ENCODE measurements at places on chromosomes 1 and 21.

- no peak for DNase-seq
These were observed 9.5 kb upstream of the EXOSC10 start for GRCh38 chr1:11109047-11109760.

DNA sequence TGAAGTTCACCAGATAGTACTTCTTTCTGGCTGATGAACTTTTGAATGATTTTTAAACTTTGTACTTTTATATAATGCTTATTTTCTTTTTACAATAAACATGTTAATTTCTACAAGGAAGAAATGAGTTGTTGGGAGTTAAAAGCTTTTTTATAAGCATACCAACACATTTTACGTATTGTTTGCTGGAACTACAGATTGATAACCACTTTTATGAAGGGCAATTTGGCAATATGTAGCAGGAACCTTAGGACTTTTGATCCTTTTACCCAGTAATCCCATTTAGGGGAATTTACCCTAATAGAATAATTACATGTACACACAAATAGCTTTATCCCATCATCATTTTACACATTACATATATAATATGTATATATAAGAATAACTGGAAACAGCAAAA lies 16.3 kb downstream of the PRPF38A start:
- DNase-seq, result no peak

GRCh38 chr1:226666692-226667091 lies 72.4 kb downstream of the ITPKB start:
- DNase-seq, result no peak

GRCh38 chr1:36342426-36343185 lies 19.2 kb upstream of the EVA1B start:
- DNase-seq, result peak; percentile 20

DNA sequence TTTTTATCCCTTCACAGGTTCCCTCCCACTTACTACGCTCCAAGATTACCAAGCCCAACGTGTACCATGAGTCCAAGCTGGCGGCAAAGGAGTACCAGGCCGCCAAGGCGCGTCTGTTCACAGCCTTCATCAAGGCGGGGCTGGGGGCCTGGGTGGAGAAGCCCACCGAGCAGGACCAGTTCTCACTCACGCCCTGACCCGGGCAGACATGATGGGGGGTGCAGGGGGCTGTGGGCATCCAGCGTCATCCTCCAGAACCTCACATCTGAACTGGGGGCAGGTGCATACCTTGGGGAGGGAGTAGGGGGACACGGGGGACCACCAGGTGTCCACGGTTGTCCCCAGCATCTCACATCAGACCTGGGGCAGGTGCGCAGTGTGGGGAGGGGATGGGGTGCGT lies 65.7 kb downstream of the POFUT2 start:
- no peak for DNase-seq
